ENCODE measurements at places on chromosomes 11 and 22.

GRCh38 chr11:35501776-35502175 is 23.6 kb downstream of the PAMR1 start:
- no peak for DNase-seq

GRCh38 chr22:35630387-35630793 is 13.3 kb upstream of the MB start:
- DNase-seq, result peak; percentile 67

DNA sequence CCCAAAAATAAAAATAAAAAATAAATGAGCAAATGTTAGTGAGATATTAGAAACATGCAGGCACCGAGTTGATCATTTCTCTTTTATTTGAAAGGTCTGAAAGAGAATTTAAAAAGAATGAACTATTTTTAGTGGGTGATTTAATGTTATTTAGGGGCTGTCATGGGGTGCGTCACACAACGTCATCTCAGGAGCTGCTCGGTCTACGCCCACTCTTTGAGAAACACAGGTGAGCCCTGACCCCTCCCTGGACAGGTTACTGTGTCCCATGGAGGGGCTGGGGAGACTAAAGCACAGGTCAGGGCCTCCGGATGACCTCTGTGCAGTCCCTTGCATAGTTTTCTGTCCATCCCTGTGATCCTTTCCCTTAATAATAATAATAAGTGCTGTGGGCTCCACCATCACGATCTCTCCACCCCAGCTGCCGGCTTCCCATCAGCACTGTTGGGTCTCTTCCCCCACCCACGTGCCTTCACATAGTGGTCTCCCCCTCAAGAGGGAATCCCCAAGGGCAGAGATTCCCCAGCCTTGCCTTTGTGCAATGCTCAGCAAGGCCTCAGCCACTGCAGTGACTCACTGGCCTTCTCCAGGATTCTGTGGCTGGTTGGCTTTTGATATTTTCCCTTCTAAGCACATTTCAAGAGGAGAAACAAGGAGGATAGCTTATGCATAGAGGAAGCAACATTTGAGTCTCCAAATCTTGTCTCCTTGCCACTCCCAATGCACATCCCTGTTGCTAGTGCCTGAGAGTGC is 159.9 kb downstream of the TTC17 start:
- DNase-seq, result peak; percentile 51

DNA sequence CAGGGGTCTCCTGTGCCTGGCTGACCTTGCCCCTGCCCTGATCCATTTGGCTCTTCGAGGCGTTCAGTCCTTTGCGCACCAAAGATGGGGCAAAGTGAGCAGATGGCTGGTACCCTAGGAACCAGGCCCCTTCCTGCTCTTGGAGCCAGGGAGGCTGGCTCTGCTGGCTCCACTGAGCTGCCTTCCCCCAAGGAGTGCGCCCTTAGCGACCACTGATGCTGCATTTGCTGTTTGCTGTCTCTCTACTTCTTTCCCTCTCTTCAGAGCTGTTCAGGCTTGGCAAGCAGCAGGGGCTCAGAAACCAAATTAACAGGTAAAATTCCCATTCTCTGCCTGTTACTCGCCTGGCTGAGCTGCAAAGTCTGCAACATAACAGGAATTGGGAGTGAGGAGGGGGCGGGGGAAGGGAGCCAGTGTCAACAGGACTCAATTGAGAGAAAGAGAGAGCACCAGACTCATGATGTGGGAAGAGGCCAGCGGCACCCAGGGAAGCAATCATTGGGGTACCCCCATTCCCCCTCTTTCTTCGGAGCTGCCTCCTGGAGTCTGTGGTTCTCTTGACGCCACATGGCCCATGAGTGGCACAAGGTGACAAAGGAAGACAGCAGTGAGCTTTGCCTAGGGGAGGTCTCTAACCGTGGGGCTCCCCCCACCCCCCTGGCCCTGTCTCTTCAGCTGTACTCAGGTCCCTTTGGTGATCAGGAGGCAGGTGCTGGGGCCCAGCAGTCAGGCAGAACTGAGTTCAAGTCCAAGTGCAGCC is 102.3 kb downstream of the TP53I11 start:
- no peak for DNase-seq

DNA sequence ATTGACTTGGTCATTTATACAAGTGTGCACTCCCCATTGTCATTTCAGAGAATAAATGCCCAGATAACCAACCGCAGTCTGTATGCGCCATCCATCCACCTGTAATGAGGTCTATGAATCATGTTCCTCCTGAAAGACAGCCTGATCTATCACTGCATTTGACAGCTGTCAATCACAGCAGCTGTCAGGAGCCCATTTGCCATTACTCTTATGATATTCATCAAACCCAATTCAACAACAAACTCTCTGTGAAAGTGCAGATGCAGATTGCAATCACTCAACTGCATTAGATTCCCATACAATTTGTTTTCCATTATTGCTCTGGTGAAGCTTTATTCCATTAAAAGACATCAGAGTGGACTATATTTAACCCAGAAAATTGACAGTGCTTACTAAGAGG is 586.9 kb upstream of the KIRREL3 start:
- no peak for DNase-seq

GRCh38 chr11:92644595-92645445 is 324.6 kb upstream of the MTNR1B start:
- DNase-seq, result no peak

GRCh38 chr11:85062659-85063058 is 564.5 kb downstream of the DLG2 start:
- no peak for DNase-seq

DNA sequence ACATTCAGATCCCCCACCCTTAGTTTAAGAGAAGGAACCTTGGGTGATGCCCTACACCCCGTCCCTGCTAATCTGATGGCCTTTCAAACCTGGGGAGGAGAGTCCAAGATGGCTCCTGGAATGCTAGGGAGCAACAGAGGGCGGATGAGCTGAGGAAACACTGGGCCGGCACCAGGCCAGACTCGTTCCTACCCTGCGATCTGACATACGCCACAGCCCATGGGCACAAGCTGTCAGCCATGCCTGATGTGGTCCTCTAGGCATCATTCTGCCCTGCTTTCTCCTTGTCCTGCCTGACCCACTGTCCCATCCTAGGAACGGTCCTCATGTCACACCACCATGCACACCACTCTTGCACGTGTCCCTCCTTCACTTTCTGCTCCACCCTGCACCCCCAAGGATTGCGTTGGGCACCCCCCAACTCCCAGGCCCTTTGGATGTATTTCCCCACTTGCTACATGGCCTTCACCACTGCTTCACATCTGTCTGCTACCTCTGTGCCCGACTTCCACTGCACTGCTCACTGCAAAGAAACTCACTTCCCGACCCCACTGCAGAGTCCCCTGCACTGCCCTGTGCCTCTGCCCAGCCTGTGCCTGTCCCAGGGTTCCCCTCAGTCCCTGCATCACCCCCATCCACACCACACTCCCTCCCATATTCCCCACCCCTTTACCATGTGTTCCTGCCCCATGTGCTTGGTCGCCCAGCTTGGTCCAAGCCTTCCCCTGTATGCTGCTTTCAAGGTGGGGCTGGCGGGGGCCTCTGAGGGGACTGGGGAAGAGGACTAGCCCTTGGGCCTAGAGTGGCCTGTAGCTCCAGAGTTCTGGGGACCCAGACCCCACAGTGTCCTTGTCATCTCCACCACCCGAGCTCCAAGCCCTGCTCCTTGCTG is 29.2 kb downstream of the USP35 start:
- DNase-seq, result no peak

DNA sequence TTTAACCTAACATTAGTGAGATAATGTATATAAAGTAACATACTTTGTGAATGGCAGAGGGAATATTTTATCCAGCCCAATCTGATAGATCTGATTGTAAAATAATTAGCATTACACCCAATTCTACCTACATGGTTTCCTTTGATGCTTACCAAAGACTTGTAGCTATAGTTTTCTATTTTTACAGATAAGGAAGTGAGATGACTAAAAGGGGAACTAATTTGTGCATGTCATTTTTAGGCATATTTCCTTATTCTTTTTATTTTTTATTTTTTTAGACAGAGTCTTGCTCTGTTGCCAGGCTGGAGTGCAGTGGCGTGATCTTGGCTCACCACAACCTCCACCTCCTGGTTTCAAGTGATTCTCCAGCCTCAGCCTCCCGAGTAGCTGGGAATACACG is 793.7 kb upstream of the LRRC4C start:
- DNase-seq, result no peak

DNA sequence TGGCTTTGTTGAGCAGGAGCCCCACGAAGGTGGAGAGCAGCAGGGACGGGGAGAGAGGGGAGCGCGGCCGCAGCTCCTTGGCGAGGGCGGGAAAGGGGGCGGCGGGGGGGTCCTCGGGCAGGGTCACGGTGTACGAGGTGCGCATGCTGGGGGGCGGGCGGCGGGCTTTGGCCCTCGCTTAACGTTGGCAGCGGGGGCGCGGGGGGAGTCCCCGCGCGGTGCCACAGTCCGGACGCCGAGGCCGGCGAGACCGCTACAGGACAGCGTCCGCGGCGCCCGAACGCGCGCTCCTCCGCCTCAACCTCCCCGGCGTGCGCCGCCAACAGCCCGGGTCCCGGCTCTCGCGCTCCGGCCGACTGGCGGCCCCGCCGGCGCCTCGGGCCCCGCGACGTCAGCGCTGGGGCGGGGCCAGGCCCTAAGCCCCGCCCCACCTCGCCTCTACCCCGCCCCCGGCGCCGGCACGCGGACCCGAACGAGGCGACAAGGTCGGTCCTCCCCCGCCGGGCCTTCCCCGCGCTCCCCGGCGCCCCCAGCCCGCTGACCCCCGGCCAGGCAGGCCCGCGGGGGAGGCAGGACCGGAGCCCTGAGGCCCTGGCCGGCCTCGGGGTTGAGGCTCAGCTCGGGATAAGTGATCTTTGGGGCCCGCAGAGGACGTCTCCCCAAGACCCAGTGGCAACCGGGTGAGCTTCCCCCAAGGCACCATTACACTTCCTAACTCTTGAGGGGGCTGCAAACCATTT is 17.5 kb downstream of the USP2 start:
- DNase-seq, result peak; percentile 42

GRCh38 chr11:104091281-104092096 is 55.0 kb downstream of the DDI1 start:
- DNase-seq, result no peak

- DNase-seq, result no peak
These were observed 1520.7 kb downstream of the BRD1 start for GRCh38 chr22:48306785-48307510.

DNA sequence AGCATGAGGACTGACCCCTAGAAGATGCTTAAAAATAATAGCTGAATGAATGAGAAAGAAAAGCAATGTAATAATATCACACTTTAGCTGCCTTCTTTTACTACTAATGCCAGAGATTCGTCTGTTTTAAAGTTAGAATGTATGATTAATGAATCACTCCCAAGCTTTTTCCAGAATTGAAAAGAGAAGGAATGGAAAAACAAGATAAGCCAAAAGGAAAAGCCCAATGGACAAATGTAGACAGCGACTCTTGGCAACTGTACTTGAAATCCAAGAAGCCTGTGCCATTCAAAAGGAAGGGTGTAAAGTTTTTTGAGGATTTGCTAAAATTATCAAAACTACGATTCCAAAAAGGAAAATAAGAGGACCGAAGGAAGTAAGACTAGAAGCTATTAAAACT is 40.8 kb upstream of the PAMR1 start:
- DNase-seq, result no peak

DNA sequence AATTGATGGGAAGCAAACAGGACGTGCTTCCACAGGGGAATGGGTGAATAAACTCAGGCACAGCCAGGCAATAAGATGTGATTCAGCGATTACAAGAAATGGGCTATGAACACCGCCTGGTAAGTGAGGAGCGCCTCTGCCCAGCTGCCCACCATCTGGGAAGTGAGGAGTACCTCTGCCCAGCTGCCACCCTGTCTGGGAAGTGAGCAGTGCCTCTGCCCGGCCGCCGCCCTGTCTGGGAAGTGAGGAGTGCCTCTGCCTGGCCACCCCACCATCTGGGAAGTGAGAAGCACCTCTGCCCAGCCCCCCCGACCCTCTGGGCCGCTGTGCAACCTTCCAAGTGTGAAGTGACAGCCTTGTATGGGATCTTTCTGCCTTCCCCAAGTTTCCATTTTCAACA is 73.2 kb upstream of the PRR5 start:
- no peak for DNase-seq

DNA sequence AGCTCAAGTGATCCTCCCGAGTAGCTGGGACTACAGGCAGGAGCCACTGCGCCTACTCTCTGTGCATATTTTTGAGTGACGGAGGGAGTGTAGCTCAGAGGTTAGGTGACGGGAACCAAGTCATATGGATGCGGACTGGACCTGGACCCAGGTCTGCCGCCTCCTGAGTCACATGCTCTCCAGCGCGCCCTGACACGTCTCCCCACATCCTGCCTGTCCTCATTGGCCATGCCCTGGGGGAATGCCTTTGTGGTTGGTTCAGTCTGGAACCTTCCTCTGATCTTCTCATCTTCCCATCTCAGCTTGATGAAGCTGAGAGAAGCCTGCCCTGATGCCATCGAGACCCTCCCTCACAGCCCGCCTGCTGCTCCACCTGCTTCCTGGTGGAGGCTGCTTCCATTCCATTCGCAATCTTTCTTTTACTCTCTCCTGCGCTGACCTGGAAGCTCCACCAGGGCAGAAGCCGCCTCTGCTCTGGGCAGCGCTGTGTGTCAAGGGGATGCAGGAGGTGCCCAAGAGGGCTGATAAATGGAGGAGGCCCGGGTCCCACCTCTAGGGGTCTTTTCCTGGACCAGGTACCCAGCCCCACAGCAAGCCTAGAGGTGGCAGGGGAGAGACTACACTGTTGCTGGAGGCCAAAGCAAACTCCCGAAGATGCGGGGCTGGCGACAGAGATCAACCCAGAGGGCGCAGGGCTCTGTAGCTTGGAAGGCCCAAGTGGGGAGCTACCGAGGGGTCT is 13.9 kb upstream of the BAIAP2L2 start:
- DNase-seq, result no peak

DNA sequence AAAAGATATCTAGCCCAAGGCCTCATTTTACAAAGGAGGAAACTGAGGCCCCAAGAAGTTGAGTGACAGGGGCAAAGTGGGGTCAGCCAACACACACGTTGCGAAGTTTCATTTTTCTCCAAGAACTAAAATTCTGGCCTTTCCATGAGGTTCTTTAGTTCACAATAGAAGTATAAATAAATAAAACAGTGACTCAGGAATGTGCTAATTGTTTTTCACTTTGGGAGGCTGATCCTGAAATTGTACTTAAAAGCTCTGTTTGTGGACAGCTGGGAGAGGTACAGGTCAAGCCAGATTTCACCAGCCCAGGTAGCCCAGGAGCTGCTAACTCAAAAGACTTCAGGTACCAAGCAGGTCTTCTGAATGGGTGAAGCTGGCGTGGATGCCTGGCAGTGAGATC is 105.2 kb downstream of the TRAF6 start:
- no peak for DNase-seq

- DNase-seq, result no peak
These were observed 157.1 kb downstream of the BLID start for GRCh38 chr11:121958971-121959325.

- no peak for DNase-seq
These were observed 178.2 kb downstream of the OPCML start for GRCh38 chr11:133354069-133354468.
